Endodermal cell (in vitro differentiated cells): ENCODE measurements at places on chromosomes 12 and 14. TPM values are rescaled to one million over a fixed set of nuclear protein-coding genes. Genes with fewer than 3 reads are reported as not detected.

The PDE3A gene
- total RNA-seq, result 1.8 TPM in 2 replicates

The EFS gene
- 60.1 and 69.9 TPM in 2 replicates for total RNA-seq

The SLC39A2 gene
- total RNA-seq, result 0.25 and 0.35 TPM in 2 replicates

The OR4E1 gene
- total RNA-seq, result not detected in 3 replicates

The KERA gene
- not detected in 3 replicates for total RNA-seq

The TMBIM4 gene
- 18.7 and 29.7 TPM in 2 replicates for total RNA-seq

DNA sequence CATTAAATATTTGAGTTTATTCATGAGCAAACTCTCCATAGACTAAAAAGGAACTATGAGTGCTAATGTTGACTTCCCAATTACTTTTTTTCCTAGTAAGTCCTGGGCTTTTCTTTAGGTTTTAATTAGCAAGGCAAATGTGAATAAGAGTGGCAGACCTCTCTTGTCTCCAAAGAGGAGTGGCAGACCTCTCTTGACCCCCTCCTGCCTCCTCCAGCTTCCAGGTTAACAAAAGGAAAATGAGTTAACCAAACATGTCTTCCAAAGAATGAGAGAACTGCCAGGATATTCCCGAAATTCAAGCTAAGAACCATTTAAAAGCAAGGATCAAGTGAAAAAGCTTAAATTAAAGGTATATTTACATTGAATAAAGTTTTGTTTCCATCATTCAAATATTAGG, 253.2 kb downstream of the MDGA2 start:
- peak; percentile 53 for DNase-seq
- H3K36me3 ChIP-seq, result no peaks in the 10 kb centered on the region
- H3K4me1 ChIP-seq, result no peaks in the 10 kb centered on the region
- no peaks in the 10 kb centered on the region for H3K27me3 ChIP-seq
- H3K27ac ChIP-seq, result no peak overlapping the region
- no peak overlapping the region for H3K4me3 ChIP-seq

GRCh38 chr14:89845346-89845745, 109.2 kb downstream of the EFCAB11 start:
- no peaks in the 10 kb centered on the region for H3K36me3 ChIP-seq
- no peaks in the 10 kb centered on the region for H3K27me3 ChIP-seq
- H3K4me1 ChIP-seq, result no peaks in the 10 kb centered on the region
- H3K27ac ChIP-seq, result no peak overlapping the region

- peak overlapping the region; percentile 57 for H3K4me3 ChIP-seq
- H3K27ac ChIP-seq, result peak overlapping the region; percentile 26
- H3K36me3 ChIP-seq, result peaks cover 8% of the 10 kb centered on the region
- no peaks in the 10 kb centered on the region for H3K27me3 ChIP-seq
- H3K4me1 ChIP-seq, result peaks cover 10% of the 10 kb centered on the region
- DNase-seq, result peak; percentile 100
These were observed 14.4 kb upstream of the MLXIP start for GRCh38 chr12:122064025-122064777.

DNA sequence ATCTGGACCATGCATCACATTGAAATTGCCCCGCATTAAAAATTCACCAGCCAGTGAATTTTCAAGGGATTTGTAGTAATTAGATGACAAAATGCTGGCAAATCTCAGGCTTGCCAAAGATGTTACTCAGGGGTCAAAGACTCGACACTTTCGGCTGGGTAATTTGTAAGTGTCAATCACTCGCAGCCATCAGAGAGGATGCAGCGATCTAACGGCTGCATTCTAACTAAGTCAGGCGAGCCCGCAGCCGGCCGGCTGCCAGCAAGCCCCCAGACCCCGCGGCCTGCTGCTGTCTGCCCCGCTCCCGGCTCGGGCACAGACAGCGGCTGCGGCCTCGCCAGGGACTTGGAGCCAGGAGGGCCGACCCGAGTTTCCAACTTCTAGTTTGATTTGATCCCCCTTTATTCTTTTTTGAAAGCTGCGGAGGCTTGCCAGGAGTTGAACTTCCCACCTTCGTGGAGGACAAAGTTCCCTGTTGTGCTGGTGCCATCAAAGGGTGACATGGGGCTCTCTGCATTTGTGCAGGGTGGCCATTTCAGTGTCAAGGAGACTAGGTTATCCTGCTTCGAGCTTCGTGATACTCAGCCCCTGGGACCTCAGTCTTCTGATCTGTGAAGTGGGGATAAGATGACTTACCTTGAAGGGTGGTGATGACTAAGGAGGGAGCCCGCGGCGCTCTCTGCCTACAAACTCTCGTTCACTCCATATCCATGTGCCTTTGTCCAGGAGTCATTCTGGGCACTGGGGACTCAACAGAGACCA, 169.9 kb downstream of the RBM19 start:
- peaks cover 5% of the 10 kb centered on the region for H3K4me1 ChIP-seq
- peak; percentile 66 for DNase-seq
- H3K4me3 ChIP-seq, result no peak overlapping the region
- H3K36me3 ChIP-seq, result no peaks in the 10 kb centered on the region

DNA sequence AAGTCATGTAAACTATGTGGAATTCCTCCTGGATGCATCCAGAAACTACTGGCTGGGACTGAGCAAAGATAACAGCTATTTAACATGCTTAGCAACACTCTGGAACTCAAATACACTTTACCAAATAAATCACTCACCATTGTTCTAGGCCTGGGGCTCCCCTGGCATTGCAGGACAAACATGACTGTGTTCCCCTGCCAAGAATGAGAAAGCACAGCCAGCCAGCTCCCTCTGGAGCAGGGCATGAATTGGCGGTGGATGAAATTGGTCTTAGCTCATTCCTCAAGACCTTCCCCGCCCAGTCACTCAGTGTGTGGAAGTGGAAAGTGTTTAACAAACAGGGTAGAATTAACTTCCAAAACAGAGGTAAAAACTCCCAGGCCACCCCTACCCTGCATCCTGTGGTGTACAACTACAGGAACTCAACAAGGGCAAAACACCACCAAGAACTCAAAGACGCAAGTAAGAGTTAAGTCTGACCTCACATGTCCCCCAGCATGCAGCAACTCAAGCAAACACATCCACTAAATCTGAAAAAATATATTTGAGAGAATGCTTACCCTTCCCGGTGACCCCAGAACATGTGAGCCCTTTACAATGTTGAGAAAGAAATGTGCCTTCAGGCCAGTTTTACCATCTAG, 58.4 kb upstream of the BDKRB2 start:
- no peak overlapping the region for H3K27ac ChIP-seq
- no peaks in the 10 kb centered on the region for H3K4me1 ChIP-seq
- peak overlapping the region; percentile 32 for H3K4me3 ChIP-seq
- H3K36me3 ChIP-seq, result no peaks in the 10 kb centered on the region

- H3K4me3 ChIP-seq, result no peak overlapping the region
- H3K27me3 ChIP-seq, result no peaks in the 10 kb centered on the region
- no peak overlapping the region for H3K27ac ChIP-seq
- H3K36me3 ChIP-seq, result no peaks in the 10 kb centered on the region
These were observed 381.5 kb upstream of the STXBP6 start for GRCh38 chr14:25431211-25432076.

GRCh38 chr12:130212384-130212989, 50.2 kb downstream of the FZD10 start:
- H3K4me1 ChIP-seq, result no peaks in the 10 kb centered on the region
- DNase-seq, result peak; percentile 25
- no peak overlapping the region for H3K4me3 ChIP-seq
- H3K36me3 ChIP-seq, result no peaks in the 10 kb centered on the region
